ENCODE measurements at places on chromosomes 4 and X. TPM values are rescaled to one million over a fixed set of nuclear protein-coding genes. Genes with fewer than 3 reads are reported as not detected.

DNA sequence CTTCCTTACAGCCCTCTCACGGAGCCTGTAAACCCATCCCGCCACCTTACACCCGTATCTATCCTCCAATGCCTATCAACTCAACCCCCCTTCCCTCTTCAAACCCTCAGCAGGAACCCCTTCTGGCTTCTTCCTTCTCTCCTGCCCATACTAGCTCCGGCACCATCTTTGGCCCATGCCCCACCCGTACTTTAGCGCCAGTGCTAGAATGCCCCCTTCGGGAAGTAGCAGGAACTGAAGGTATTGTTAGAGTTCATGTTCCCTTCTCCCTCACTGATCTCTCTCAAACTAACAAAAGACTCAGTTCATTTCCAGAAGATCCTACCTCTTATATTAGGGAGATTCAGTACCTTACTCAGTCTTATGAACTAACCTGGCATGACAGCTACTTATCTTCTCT, 2.7 kb upstream of the UGT2B15 start:
- no peak for DNase-seq

DNA sequence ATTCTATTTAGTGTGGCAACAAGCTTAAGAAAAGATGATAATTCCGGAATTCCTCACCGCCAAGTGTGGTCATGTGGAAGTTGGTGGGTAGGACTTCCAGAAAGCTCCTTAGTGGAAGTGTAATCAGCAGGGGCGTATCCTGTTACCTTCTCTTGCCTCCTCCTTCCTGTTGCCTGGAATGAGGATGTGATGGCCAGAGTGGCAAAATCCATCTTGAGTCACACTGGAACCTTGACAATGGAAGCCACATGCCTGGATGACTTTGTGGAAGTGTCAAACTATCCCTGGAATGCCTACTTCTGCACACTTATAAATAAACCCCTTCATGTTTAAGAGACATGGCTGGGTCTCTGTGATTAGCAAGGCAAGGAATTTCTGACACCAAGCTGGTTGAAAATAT, 191.0 kb downstream of the PRDM5 start:
- no peak for DNase-seq

- DNase-seq: no peak
Observed at GRCh38 chrX:39309018-39309635, 507.9 kb downstream of the MID1IP1 start.

- DNase-seq: no peak
Observed at GRCh38 chr4:92262371-92262770, 41.4 kb upstream of the GRID2 start.

DNA sequence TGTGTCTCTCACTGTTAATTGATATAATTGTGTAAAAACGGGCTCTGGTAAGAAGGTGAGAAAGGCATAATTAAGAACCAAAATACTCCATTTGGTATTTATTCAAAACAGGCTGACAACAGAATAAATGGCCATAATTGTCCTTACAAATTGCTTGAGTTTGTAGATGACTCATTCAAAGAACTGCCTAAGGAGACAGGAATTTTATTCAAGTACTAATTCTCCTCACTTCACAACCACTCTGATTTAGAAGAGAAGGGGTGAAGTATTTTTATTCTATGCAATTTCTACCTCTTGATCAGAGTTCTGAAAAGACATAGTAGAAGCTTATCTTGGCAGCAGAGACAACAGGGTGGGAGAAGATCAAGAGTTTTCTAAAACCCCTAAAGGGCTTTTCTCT, 43.1 kb downstream of the ATP11C start:
- DNase-seq: no peak

GRCh38 chrX:40008791-40009461, 88.8 kb downstream of the BCOR start:
- peak; percentile 46 for DNase-seq

- DNase-seq: no peak
Observed at GRCh38 chrX:39212456-39212855, 411.2 kb downstream of the MID1IP1 start.

- DNase-seq: no peak
Observed at GRCh38 chr4:68462691-68463090, 15.4 kb downstream of the TMPRSS11E start.

DNA sequence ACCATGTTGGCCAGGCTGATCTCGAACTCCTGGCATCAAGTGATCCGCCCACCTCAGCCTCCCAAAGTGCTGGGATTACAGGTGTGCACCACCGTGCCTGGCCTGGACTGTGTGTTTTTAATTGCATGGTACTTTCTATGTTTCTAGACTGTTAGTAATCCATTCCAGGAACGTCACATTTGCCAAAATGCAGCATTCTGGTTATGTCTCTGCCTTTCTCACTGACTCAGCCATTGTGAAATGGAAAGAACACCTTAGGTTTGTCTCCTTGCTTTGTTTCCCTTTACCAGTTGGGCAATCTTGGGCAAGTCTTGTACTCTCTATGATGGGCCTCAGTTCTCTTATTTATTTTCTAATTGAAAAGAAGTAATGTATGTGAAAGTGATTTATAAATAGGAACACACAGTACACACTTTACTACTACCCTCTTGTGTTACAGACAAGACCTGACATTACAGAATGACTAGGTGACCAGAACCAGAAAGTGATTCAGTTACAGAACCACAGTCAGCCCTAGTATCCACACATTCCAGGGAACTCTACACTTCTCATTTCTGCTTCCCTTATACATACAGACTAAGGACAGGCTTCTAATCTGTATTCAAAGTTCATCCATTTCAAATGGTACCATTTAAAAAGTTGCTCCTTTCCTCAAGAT, 187.1 kb downstream of the MGST2 start:
- DNase-seq: no peak

DNA sequence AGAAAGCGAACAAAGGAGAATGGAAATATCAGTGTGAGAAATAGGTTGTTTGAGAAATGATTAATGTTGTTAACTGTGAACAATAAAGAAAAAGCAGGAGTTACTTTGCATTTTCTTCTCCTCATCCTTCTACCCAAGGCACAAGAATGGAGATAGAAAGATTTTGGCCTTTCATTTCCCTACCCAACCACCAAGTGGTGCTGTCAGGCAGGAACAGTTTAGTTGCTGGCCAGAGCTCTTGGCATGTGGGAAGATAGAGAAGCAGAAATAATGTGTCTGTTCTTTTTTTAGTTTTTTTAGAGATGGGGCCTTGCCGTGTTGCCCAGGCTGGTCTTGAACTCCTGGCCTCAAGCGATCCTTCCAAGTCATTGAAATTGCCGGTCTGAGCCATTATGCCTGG, 12.8 kb downstream of the HOPX start:
- no peak for DNase-seq

The EMCN gene
- 8.0 TPM for total RNA-seq

The LEF1 gene
- total RNA-seq: 2.2 TPM

The CFAP47 gene
- total RNA-seq: not detected
